Metanephros (tissue), 2 donors: ENCODE measurements at places on chromosomes 3 and 15. TPM values are rescaled to one million over a fixed set of nuclear protein-coding genes. Genes with fewer than 3 reads are reported as not detected.

CKMT1A gene
- total RNA-seq: 0.47 TPM

FSIP1 gene
- 1.2 TPM for total RNA-seq

POC1A gene
- 7.1 TPM for total RNA-seq

HIGD2B gene
- not detected for total RNA-seq

ADGRG7 gene
- not detected for total RNA-seq

ANKRD34C gene
- 0.12 TPM for total RNA-seq
